ENCODE measurements at places on chromosomes 2 and 18.

DNA sequence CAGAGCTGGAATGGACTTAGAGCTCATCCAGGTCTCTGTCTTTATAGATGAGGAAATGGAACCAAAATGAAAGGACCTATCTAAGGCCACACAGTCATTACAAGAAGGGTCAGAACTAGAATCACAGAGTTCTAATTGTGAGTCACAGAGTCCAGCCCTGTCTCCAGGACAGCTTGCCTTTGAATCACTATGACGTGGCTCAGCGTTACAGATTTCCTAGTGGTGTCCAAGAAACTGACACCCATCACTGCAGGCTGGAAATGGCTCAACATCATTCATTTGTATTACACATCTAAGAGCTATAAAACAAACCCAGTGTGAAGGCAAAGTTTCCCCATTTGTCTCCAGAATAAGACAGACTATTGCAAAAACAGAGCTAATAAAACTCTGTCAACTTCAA lies 164.3 kb upstream of the SIX2 start:
- no peak for DNase-seq

GRCh38 chr2:190903693-190904450 lies 23.3 kb downstream of the GLS start:
- no peak for DNase-seq

GRCh38 chr18:2916184-2916583 lies 69.4 kb downstream of the EMILIN2 start:
- DNase-seq = no peak

DNA sequence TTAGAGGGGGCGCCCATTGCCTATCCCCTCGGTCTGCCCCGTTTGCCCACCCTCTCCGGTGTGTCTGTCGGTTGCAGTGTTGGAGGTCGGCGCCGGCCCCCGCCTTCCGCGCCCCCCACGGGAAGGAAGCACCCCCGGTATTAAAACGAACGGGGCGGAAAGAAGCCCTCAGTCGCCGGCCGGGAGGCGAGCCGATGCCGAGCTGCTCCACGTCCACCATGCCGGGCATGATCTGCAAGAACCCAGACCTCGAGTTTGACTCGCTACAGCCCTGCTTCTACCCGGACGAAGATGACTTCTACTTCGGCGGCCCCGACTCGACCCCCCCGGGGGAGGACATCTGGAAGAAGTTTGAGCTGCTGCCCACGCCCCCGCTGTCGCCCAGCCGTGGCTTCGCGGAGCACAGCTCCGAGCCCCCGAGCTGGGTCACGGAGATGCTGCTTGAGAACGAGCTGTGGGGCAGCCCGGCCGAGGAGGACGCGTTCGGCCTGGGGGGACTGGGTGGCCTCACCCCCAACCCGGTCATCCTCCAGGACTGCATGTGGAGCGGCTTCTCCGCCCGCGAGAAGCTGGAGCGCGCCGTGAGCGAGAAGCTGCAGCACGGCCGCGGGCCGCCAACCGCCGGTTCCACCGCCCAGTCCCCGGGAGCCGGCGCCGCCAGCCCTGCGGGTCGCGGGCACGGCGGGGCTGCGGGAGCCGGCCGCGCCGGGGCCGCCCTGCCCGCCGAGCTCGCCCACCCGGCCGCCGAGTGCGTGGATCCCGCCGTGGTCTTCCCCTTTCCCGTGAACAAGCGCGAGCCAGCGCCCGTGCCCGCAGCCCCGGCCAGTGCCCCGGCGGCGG lies 1.7 kb downstream of the MYCN start:
- DNase-seq = no peak

DNA sequence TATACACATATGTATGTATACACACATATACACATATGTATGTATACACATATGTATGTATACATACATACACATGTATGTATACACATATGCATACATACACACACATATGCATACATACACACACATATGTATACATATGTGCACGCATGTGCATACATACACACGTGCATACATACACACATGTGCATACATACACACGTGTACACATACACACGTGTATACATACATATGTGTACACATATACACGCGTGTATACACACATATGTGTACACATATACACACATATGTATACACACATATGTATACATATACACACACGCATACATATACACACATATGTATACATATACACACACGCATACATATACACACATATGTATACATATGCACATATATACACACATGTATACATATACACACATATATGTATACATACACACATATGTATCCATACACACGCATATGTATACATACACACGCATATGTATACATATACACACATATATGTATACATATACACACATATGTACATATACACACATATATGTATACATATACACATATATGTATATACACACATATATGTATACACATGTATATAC lies 21.5 kb downstream of the NABP1 start:
- DNase-seq = no peak

DNA sequence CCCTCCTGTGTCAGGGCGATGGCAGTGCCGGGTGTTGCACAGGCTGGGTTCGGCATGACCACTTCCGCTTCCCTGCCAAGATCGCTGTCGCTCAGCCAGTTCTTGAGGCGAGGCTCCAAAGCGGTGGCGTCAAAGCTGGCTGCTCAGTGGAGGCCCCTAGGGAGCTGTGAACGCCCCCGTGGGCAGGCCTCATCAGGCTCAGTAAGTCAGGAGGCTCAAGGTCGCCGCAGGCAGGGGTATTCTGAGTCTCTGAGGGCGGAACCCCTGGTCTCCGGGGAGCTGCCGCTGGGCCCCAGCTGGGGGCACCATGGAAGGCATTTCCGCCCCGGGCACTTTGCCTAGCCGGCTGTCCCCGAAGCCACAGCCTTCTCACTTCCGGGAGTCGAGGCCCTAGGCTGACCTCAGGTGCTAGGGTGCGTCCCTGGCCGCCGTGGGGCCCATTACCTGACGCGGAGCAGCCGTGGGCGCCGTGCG lies 210.4 kb downstream of the SOCS6 start:
- DNase-seq = no peak

DNA sequence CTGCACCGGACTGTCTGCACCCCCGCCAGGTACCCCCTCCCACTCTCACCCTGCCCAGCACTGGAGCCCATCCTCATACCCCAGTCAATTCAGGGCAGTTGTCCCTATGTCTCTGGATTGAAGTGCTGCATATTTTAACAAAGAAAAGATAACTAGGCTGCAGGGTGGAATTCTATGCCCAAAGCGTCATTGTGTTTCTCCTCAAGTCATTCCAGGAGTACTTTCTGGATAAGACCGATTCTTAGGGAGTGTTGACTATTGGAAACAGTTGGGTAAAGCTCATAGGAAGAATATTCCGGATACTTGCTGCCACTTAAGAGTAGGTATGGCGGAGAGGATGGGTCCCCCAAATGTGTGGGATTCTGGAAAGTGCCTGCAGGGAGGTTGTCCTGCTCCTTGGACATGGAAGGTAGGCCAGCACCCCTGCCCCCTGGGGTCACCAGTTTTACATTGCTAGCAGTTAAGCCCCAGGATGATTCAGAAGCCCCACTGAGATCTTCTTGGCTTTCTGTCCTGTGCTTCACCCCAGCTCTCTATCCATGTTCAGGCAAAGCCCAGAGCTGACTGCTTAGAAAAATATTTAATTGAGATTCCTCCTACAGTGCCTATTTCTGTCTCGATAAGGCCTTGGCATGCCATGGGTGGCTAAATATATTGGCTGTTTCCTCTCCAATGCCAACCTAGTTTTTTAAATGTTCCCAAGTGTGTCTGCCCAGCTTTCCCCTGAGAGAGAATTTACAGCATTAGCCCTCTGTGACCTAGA lies 48.2 kb downstream of the RPL37A start:
- DNase-seq = no peak

DNA sequence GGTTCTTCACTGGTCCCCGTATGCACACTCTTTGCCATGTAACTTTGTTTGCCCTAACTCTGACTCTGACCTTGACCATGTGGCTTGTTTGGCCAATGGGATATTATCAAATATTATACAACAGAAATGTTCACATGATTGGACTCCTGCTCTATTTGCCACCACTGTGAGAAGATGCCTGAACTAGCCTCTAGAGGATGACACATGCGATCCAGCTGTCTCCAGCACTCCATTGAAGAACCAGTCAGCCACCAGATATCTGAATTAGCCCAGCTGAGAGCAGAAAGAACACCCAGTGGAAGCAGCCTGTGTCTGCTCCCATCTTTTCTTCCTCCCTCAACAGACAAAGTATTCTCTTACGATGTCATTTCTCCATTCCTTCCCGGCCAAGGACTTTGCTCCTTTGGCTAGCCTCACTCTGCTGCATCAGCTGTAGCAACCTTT lies 412.1 kb downstream of the IRS1 start:
- DNase-seq = no peak

DNA sequence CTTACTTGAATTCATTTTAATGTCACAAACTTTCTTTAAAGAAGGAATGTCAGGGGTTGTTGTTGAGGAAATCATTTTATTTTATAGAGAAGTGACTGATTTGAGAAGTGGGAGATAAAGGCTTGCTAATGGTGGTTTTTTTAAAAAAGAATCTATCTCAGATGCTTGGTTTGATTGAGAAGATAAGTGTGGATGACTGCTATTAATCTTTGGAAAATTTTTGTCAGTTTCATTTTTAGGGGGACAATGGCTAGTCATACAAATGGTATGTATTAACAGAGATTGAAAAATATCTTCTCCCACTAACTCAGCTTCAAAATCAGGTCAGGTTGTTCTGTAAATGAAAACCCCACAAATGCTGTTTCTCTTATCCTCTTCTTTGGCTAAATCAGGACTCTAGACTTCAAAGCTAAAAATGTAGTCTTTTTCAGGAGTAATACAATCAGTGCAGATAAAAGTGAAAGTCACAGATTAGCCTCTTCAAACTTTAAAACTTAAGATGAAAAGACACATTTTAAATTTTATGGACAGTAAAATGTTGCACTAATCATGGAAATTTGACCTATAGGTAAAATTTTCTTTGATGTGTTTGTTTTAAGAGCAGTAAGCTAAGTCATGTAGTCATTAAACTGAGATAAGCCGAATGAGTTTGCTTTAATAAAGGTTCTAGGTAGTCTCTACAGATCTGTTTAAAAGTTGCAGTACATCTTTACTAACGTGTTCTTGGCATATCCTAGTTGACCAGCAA lies 674.2 kb upstream of the VRK2 start:
- DNase-seq = no peak

- DNase-seq = no peak
These were observed 403.1 kb downstream of the IRS1 start for GRCh38 chr2:226396541-226396940.

DNA sequence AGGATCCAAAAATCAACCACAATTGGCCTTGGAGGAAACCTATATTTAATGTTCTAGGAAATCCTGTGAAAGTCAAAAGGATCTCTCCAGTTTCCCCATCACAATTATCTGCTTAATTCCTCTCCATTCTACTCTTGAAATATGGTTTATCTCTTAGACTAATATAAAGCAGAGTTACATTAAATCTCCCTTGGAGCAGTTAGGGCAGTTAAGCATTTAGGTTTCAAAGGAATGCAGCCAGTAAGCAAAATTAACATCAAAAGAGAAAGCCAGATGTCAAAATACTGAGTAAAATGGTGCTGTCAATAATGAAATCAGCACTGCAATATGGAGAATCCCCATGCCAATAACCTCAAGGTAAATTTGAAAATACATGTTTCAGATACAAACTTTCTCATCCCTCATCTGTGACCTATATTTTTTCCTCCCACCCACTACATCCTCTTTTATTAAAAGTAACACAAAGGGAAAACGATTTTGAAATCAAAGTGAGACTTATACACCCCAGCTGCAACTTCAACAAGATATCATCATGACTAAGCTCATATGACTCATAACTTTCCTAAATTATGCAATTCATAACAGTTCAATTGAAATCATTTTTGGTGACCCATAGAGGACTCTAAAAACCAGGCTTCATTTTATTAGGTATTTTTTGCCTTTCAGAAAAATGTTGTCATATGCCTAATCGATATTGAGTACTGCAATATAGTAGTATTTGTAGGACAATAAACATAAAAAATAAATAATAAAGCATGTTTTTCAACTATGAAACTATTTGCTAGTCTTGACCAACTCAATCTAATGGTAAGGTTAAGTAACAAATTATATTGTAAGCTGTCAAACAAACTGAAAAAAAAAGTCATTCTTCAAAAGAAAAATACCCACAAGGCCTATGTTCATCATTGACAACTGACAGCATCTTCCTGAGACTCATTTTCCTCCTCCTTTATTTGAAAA lies 3.1 kb downstream of the ADAM17 start:
- DNase-seq = no peak

- no peak for DNase-seq
These were observed 2.3 kb downstream of the MYO1B start for GRCh38 chr2:191247381-191248057.

GRCh38 chr18:44626236-44626635 lies 54.5 kb upstream of the SETBP1 start:
- no peak for DNase-seq

DNA sequence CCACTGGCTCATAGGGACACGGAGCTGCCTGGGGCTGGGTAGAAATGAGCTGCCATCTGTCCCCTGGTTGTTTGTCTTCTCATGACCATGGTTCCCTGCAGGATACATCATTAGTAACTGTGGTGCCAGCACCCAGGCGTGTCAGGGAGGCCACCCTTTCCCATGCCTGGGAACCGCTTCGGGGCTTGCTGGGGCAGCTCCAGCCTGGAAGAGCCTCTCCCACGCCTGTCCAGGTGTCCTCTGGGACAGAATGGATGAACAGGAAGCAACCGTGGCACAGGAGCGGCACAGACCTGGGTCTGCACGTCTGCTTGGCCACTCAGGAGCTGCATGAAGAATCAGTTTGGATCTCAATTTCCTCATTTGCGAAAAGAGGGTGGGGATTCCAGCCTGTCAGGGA lies 34.8 kb downstream of the SDC1 start:
- DNase-seq = no peak

DNA sequence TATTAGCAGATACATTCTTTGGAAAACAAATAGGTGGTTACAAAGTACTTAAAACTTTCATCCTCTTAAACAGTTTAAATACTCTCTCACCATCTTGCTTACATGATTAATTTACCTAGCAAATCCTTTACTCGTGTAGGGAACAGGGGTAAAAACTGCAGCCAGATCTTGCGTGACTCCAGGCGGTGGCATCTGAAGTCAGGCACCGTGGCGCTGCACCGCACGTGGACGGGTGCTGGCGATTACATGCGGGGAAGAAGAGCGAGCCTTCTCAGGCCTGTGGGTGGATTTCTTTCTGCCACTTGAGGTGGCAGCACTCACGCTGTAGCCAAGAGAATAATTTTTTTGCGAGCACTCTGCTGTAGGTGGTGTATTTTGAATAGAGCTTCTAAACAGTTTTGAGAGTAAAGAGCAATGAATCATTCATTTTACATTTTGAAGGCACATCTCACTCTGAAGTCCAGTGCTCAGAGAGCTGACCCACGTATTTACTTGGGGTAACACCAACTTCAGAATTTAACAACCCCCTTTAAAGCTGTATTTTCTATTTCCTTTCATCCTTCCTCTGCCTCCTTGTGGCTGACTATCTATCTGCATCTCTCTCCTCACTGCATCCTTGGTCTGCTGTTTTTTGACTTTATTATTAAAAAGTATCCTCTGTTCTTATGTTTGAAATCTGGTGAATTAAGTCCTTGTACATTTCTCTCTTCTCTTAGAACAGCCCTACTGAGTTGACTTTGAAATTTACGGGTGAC lies 68.9 kb downstream of the EPAS1 start:
- DNase-seq = no peak
